ENCODE measurements at places on chromosomes 11 and 22.
A peak's percentile ranks its signal among the peaks of the same experiment; 100 is the strongest.

DNA sequence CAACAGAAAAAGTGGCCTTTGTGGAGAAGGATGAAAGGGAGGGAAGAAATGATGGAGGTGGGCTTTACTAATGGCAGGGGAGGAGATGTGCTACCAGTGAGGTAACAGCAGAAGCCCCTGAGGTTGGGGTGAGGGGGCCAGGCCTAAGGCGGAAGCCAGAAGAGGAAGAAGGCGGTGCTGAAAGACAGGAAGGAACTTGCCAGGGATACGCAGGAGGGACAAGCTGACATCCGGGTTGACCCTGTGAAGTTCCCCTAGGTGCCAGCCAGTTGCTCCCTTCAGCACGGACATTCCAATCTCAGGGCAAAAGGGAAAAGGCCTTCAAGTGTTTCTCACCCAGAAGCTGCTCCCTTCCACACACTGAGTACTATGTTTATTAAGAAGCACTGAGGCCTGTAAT lies 2.3 kb upstream of the TIRAP start:
- no peak for DNase-seq

- DNase-seq, result no peak
Observed at GRCh38 chr11:94218372-94218771, 86.0 kb upstream of the IZUMO1R start.

GRCh38 chr11:102575012-102575411 lies 44.5 kb upstream of the MMP7 start:
- no peak for DNase-seq

- no peak for DNase-seq
Observed at GRCh38 chr11:126217491-126217890, 5.9 kb downstream of the FAM118B start.

DNA sequence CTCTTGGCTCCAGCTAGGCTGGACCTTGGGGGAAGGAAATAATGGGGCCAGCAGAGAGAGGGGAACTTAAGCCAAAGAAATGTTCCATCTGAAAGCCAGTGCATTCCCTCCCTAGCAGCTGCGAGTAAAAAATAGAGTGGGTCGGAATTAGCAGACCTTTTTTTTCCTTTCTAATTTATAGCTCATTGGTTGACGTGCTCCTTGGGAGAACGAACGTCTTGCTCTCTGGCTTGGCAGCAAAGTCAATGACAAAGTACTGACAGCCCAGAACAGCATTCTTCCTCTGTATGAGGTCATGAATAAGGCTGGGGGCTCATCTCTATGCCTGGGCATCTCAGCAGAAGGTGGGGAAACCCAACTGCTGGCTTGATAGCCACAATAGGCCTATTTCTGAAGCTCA lies 65.0 kb downstream of the SEZ6L start:
- no peak for DNase-seq

- no peak for DNase-seq
Observed at GRCh38 chr11:125062218-125062930, 731 bp upstream of the SLC37A2 start.

DNA sequence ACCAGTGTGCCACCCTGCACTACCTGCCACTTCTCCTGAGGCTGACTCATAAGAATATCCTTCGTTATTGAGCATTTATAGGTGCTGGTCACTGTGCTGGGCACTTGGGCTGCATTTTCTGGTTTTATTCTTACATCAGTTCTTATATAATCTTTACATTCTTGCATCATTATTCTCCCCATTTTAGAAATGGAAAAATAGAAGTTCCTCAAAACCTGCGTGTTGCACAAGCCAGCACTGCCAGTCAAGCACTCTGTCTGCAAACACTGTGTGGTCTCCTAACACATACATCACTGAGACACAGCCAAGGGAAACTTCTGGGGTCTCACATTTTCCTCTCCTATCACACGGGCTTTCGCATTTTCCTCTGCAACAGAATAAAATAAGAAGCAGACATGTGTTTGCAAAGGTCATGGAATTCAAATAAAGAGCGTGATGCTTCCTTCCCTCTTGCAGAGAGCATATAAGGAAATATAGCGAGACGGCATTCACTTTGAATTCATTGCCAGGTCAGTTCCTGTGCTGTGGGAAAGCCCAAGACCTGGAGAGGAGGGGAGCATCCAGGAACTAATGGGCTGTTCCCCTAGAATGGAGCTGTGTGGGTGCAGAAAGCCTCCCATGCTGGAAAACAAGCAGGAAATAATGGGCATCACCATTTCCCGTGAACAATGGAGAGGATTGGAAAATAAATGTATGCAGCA lies 73.9 kb upstream of the SEZ6L start:
- no peak for DNase-seq

DNA sequence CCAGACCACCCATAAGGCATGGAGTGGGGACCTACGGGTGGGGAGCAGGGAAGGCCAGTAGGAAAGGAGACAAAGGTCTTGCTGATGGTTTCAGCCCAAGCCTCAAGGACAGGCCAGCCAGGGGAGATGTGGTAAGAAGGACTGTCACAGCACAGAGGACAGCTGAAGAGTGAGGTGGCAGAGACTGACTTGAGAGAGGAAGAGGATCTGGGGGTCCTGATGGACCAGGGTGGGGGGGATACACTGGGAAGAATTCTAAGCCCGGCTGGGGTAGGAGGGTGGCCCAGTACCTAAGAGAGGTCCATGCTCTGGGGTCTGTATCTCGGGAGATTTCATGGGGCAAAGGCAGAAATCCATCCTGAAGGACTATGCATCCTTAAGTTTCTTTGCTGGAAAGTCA lies 66.1 kb upstream of the THY1 start:
- DNase-seq, result no peak

DNA sequence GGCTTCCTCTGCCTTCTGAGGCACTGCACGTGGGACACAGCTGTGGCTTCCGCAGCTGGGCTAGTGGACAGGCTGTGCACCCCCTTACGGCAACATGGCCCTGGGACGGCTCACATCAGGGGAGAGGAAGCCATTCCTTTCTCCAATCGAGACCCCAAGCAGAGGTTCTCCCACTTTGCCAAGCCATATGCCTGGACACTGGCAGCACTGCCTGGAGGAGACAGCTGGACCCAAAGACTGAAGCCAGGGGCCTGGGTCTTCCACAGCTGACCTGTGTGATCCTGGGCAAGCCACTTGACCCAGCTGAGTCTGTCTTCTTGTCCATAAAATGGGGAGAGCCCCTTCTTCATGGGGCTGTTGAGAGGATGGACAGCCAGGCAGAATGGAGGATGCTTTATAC lies 65.4 kb downstream of the SHISAL1 start:
- no peak for DNase-seq

DNA sequence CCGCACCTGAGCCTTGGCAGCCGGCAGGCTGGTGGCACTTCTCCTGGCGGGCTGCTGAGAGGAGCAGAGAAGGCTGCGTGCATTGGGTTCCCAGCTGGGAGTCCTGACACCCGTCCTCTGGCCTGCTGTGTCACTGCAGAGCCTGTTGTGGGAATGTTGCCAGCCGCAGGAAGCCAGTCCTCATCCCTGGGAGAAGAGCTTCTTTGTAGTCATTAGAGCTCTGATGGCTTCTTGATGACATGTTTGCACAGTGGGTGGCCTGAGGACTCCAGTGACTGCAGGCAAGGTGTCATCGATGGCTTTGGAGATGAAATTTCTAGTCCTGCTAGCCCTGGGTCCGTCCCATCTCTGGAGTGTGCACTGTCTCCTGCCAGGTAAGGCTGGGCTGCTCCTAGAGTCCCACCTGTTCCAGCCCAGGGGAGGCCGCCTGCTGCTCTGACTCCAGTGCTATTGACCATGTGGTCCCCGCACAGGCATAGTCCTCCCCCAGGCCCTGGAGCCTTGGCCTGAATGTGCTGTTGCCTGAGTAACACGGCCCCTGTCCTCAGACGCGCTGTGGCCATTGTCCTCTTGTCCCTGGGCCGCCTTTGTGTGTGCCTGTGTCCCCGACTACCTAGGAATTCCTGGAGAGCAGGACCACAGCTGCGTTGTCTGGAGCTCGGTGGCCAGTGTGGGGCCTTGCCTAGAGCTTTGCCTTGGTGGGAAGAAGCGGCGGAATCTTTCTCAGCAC lies 129.2 kb downstream of the CACNA1I start:
- peak; percentile 44 for DNase-seq

DNA sequence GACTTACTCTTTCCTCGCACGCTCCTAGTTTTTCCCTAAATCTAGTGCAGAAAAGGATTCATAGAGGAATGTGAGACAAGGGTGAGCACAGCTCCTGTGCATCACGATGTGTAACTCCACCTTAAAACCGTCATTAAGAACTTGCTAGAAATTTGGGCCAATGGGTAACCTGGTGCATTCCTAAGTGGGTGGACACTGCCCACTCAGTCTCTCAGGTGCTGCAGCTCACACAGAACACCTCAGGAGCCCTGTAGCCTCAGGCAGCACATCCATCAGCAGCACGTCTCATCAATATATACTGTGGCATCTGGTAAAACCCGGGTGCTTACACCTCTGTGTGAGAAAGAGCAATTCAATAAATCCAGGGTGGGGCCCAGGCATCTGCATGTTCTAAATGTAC lies 12.4 kb downstream of the POU2AF3 start:
- no peak for DNase-seq

DNA sequence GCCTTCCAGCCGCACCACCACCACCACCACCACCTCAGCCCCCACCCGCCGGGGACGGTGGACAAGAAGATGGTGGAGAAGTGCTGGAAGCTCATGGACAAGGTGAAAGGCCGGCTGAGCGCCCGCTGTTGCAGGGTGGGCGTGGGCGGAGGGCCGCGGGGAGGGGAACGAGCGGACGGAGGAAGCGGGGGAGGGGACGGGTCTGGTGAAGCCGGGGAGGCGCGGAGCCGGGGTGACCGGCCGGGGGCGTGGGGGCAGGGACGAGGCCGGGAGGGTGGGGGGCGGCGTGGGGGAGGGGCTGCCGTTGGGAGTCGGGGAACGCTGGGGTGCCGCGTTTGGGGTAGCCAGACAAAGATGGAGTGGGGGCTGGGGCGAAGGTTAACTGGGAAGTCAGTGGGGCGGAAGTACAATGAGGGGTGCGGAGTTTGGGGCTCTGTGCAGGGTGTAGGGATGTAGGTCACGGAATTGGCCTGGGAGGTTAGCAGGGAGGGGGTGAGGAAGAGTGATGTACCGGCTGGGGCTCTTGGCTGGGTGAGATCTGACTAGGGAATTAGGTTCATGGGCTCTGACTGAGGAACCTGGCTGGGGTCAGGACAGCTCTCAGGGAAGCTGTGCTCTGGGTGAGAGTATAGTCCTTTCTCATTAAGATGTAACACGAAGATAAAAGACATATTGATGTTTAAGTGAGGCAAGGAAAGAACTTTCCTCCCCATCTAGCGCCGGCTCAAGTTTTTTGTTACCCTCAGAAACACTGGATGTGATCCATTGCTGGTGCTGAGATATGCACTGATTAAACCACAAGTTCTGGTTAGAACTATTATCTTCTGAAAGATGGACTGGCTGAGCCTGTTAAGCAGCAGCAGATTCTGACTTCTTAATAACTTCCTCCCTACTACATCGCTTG lies 624 bp downstream of the CBL start:
- peak; percentile 44 for DNase-seq

DNA sequence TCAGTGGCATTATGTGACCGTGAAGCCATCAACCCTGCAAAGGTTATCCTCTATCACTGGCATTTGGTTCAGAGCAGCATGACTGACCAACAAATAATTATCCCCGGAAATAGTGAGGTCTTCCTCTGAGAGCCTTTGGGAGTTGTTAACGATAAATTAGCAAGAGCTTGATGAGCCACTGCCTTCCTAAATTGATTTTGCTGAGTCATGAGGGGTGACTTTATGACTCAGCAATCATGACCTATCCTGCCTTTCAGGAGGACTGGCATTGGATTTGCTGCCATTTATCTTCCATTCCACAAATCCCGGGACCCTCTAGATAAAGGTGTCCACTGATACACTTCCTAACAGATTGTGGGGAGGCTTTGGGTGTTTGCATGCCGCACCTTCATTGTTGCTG lies 80.8 kb upstream of the MTNR1B start:
- DNase-seq, result no peak

DNA sequence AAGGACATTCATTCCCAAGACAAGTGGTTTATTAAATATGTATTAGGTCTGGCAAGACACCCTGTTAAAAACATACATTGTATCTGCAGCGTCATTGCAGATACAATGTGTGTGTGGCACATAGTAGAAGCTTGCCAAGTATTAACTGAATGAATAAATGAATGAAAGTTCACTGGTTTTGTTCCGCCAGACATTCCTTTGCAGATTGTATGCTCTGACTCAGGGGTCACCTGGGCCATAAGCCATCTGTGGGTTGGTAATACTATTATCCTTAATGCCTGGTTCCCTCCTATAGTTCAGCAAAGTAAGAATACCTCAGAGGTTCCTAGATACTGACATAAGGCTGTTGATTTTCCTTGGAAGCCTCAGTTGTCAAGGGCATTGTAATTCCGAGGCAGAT lies 377.3 kb upstream of the CCDC90B start:
- DNase-seq, result no peak

- no peak for DNase-seq
Observed at GRCh38 chr11:23405350-23405937, 545.2 kb upstream of the CCDC179 start.

GRCh38 chr11:60633645-60634044 lies 65.8 kb upstream of the MS4A8 start:
- DNase-seq, result no peak

GRCh38 chr22:39148727-39149535 lies 3.5 kb downstream of the CBX7 start:
- peak; percentile 61 for DNase-seq

All from ELF-1 (cell line).